ENCODE measurements at places on chromosomes 5 and 9.

GRCh38 chr5:80738466-80738865, 83.7 kb upstream of the DHFR start:
- no peak for DNase-seq

GRCh38 chr5:169742771-169743296, 105.8 kb downstream of the DOCK2 start:
- DNase-seq = no peak

GRCh38 chr5:177442066-177442826, 4.4 kb upstream of the PRR7 start:
- no peak for DNase-seq

- DNase-seq = no peak
Observed at GRCh38 chr5:96427824-96428223, 5.2 kb downstream of the PCSK1 start.

DNA sequence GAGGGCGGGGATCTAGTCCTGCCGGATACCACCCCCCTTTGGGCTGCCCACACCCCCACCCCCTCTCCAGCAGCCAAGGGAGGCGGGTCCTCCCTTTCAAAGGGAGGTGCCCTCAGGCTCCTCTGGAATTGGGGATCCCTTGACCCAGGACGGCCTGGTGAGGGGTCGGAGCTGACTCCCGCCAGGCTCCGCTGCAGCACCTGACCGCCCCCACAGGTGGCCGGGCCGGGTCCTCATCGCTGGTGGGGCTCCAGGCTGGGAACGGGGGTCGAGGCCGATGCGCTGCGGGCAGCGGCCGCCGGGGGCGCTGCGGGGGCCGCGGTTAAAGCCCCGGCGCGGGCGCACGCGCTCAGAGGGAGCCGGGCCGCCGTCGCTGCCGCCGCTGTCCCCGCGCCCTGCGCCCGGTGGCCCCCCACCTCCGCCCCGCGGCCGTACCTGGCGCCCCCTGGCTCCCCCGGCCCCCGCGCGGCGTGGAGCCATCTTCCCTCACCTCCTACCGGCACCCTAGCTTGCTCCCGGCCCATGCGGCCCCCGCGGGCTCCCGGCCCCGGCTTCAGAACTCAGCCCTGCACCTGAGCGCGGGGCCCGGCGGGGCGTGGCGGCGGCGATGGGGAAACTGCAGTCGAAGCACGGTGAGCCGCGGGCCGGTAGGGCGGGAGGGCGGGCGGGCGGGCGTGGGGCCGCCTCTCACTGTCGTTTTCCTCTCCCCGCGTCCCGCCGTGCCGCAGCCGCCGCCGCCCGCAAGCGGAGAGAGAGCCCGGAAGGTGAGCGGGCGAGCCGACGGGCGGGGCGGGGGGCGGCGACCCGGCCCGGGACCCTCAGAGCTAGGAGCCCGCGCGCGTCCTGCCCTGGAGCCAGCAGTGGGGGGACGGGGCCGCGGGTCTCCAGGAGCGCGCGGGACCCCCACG, at the start of gene NKD2:
Gene NKD2, plus strand, starts transcription at position 352 of the 908 bp plus-strand sequence. Its CDS starts 256 bp downstream, at position 608.
- DNase-seq = peak; percentile 61

DNA sequence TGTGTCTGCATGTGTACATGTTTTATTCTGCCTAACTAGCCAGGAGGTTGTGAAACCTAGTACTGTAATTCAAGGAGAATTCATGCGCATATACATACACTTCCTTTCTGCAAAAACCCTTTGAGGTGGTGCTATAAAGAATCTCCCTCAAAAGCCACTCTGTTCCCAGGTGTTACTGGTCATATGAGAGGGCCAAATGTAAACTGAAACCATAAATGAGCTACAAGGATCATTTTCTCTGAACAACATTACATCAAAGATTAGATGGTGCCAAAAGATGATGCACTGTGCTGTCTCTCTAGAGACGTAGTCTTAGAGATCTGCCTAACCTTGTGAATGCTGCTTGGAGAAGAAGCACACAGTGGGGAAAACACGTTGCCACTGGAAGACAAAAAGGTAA, 15.7 kb downstream of the NREP start:
- no peak for DNase-seq

- no peak for DNase-seq
Observed at GRCh38 chr5:133250527-133250926, 198.7 kb downstream of the HSPA4 start.

DNA sequence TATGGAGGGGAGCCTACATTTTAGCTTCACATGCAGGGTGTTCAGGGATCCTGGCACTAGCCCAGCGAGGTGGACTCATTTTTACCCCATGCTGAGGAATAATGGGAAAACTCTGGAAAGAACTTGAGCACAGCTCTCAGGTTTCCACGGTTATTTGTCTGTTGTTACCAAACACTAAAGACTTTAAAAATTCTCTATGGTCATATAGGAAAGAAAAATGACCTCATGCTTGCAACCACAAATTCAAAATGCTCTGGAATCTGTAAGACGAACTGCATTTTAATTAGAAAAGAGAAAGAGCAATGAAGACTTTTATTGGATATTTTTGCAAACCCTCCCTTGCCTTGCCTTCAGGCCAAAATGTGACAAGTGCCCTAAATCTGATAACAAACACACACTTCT, 606.9 kb downstream of the EBF1 start:
- DNase-seq = no peak
